ENCODE measurements at places on chromosomes 1 and 21.
A peak's percentile ranks its signal among the peaks of the same experiment; 100 is the strongest.

DNA sequence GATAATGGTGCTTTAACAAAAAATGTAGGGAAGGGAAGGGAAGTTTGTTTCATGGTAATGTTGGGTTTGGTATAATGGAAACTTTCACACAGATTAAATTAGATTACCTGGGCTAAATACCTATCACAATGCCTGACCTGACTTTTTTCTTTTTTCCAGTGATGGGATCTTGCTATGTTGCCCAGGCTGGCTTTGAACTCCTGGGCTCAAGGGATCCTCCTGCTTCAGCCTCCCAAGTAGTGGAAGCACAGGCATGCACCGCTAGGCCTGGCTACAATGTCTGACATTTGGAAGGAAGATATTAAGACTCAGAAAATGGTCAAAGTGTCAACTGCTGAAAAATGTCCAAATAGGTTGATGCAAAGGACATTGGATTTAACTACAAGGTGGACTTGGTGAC, 67.4 kb downstream of the KCNK1 start:
- no peak for DNase-seq

DNA sequence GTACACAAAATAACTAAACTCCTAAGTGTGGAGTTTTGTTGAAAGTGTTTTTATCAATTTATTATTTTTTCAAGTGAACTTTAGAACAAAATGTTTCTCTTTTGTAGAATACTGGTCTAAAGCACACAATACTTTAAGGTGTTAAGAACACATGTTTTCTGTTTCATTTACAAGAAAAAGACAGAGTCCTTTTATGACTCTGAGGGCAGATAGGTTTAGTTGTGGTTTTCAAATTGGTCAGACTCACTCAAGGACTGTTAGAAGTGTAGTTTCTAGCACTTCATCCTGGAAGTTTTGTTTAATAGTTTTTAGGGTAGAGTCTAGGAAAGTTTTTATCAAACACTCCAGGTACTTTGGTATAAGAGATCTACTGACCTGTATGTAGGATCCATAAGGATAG, 376.5 kb downstream of the LRRIQ3 start:
- DNase-seq = no peak

- DNase-seq = no peak
These were observed 81.6 kb downstream of the PDE9A start for GRCh38 chr21:42735061-42735460.

- no peak for DNase-seq
These were observed 552.9 kb upstream of the CAMK1G start for GRCh38 chr1:209030454-209031167.

GRCh38 chr1:202852163-202852904, 36.6 kb downstream of the RABIF start:
- no peak for DNase-seq

GRCh38 chr1:47181095-47181954, 8.5 kb downstream of the PDZK1IP1 start:
- DNase-seq = no peak

DNA sequence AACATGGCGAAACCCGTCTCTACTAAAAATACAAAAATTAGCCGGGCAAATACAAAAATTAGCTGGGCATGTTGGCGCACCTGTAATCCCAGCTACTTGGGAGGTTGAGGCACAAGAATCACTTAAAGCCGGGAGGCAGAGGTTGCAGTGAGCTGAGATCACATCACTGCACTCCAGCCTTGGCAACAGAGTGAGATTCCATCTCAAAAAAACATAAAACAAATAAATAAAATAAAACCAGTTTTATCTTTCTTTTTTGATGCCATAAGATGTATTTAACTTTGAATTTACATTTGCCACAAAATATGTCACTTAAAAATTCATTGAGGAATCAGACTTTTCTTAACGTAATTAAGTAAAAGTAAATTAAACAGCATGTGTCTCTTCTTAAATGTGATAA, 113.3 kb upstream of the ERRFI1 start:
- no peak for DNase-seq

- no peak for DNase-seq
These were observed 239.1 kb upstream of the TMEM51 start for GRCh38 chr1:14914351-14914988.

DNA sequence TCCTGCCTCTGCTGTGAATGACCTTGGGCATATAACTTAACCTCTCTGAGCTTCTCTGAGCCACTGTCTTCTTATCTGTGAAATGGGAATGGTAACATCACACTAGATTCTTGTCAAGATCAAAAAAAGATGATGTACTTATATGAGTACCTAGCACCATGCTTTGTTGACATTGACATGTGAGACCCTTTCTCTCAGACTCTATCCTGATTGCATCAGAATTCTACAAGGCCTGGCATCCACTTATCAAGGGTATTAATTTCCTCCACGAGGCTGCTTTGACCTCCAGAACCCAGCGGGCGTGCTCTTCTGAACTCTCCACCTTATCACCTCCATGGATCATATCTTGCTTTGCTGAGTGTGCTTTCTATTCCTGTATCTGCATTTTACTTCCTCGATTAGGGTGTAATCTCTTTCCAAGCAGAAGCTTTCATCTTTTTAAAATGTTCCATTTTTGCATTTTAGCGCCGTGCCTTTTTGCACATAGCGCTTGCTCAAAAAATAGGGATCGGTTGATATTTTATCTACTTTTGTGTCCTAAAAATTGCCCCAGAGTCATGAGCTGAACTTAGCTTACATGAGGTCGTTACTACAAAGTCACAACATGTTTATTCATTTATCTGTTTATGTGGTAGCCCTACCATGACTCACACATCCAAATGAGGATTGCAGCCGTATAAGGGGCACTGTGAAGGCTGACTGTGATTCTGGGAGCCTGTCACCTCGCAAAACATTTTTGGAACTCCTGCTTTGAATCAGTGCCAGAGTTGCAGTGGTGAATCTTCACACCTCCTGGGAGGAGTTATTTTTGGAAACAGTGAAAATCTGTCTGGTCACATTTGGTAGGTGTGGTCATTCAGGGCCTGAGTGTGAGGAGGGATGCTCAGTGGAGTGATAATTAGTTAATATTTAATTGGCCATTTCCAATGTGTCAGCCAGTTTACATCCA, 63.2 kb downstream of the IER5 start:
- DNase-seq = no peak

GRCh38 chr1:26772687-26773086, 15.1 kb upstream of the PIGV start:
- DNase-seq = no peak

DNA sequence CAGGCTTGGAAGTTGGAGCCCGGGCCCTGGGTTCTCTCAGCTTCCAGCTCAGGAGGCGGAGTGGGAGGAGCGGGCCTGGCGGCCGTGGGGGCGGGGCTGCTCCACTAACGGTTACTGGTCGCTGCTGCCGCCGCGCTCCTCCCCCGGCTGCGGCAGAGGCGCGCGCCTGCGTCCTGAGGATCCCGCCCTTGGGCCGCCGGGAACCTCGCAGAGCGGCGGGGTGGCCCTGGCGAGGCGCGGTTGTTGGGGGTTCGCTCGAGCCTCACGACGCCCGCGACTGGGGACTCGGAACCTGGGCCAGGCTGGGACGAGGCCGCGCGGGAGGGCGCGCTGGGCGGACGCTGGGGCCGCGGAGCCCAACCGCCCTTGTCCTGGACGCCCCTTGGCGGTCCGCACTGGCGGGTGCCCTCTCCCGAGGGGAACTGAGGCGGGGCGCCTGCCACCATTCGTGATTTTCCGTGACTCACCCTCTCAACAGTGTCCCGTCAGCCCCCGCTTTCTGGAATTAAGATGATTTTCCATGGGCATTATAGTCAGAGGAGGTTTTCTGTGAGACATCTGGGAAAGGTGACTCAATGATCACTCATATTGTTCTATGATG, 34.1 kb downstream of the OR2G3 start:
- DNase-seq = peak; percentile 62

DNA sequence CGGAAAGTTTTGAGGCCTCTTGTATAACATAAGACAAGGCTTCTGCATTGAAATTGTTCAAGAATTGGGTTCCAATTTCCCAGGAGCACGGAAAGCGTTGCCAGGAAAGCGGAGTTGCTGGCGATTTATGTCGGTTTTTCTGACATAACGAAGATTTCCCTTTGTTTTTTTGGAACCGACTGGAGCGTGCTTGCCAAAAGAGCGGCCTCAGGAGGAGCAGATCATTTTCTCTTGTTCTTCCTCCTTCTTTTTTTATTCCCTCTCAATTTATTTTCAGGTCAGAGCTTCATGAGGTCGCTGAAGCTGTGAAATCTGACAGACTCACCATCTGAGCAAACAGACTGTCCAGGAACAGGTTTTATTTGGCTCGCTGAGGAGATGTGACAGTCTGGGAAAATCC, 275.5 kb downstream of the CAMTA1 start:
- DNase-seq = no peak

- DNase-seq = no peak
These were observed 67.1 kb upstream of the NBL1 start for GRCh38 chr1:19577036-19577435.

GRCh38 chr1:30774550-30775432, 17.2 kb upstream of the LAPTM5 start:
- no peak for DNase-seq

DNA sequence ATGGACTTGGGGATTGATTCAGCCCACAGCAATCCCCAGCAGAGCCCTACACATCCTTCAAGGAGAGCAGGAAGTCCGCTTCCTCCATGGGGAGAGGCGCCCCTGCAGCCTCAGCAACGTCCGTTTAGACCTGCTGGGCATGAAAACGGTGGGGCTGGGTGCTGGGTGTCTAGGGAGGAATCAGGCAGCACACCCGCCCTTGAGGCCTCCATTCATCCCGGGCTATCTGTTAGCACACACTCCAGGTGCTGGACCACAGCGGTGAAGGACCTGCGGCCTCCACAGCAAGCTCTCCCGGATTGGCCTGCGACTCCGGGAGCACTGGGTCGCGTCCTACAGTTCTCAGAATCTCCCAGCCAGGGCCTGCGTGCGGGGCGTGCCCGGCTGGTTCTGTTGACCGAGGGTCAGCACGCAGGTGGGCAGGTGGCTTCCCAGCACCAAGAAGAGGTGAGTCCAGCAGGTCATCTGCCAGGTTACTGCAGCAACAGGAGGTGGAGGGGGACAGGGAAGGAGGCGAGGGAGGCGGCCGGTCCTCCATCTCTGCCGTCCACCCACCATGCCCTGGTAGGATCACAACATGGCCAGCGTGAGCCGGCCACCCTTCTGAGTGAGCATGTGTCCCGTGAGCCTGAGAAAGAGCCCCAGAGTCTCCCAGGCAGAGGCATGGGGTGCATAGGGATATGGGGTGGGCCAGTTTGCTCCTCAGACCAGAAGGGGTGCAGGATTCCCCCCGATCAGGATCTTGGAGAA, 96.6 kb downstream of the RIPK4 start:
- no peak for DNase-seq

DNA sequence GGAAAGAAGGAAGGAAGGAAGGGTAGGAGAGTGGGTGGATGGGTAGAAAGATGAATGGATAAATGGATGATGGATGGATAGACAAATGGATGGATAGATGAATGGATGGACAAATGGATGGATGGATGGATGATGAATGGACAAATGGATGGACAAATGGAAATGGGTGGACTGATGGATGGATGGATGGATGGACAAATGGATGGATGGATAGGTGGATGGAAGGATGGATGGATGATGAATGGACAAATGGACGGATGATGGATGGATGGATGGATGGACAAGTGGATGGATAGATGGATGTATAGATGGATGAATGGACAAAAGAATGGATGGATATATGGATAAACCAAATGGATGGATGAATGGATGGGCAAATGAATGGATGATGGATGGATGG, 30.5 kb downstream of the CHD5 start:
- no peak for DNase-seq

DNA sequence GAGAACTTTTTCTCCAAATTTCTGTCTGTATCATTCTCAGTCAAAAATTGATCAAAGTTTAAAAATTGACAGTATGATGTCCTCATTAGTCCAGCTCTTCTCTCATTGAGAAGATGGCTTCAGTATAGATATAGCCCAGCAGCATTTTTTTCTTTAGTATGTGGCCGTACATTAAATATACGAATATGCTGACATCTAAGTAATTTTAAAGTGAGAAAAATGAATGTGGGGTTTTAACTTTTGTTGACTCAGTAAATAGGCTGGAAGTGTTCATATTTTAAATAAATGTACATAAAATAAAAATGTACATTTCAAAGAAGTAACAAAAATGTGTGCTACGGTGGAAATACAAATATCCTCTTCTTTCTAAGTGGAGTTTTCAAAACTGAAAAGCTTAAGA, 123.5 kb upstream of the PKN2 start:
- DNase-seq = no peak

GRCh38 chr1:89546082-89546889, 21.7 kb downstream of the LRRC8B start:
- DNase-seq = no peak

GRCh38 chr1:42312576-42313212, 22.3 kb downstream of the FOXJ3 start:
- DNase-seq = no peak

DNA sequence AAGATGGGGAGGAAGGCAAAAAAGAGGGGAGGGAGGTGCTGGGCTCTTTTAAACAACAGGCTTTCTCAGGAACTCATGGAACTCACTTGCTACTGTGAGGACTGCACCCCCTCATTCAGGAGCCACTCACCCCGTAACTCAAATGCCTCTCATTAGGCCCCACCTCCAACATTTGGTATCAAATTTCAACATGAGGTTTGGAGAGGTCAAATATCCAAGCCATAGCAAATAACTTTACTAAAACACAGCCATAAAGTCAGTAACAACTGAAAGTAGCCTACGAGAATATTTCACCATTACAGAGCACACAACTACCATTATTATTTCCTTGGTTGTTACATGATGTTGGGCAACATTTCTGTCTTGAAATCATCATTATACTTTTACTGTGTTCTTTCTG, 13.1 kb upstream of the DMRTB1 start:
- no peak for DNase-seq

GRCh38 chr1:77671836-77672235, 10.6 kb downstream of the ZZZ3 start:
- no peak for DNase-seq

- no peak for DNase-seq
These were observed 3.5 kb downstream of the DNMT3L start for GRCh38 chr21:44258056-44258725.

DNA sequence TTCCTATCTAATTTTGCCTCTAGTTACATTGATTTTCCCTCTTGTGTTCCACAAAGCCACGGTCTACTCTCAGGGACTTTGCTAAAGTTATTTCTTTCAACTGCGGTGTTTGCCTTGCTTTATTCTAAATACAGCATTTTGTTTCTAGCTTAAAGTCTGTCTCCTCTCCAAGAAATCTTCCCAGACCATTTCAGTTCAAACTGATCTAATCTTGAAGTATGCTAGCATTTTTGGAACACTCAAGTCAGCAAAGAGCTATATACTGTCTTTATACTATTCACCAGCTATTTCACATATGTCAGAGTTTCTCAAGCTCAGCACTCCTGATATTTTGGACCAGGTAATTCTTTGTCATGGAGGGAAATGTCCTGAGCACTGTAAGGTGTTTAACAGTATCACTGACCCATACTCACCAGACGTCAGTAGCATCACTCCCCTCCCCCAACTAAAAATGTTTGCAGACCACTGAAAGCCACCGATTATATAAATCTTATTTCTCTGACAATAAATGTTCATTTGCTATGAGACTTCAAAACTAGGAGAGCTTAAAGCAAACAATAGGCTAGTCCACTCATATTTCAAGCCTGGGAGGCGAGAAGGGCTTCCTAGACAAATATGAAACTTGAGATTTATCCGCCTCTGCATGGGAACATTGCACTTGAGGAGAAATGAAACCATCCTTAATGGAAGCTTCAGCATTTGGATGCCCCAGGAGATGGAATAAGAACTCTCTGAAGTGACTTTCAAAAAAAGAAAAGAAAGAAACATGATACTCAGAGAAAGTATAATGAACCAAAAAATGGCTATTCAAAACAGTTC, 81.1 kb downstream of the KIAA0319L start:
- no peak for DNase-seq
